ENCODE measurements at places on chromosomes 7 and 10.
A peak's percentile ranks its signal among the peaks of the same experiment; 100 is the strongest.

- DNase-seq = no peak
Observed at GRCh38 chr7:32881074-32881982, 10.2 kb downstream of the KBTBD2 start.

- no peak for DNase-seq
Observed at GRCh38 chr10:97169063-97169462, 16.7 kb downstream of the SLIT1 start.

DNA sequence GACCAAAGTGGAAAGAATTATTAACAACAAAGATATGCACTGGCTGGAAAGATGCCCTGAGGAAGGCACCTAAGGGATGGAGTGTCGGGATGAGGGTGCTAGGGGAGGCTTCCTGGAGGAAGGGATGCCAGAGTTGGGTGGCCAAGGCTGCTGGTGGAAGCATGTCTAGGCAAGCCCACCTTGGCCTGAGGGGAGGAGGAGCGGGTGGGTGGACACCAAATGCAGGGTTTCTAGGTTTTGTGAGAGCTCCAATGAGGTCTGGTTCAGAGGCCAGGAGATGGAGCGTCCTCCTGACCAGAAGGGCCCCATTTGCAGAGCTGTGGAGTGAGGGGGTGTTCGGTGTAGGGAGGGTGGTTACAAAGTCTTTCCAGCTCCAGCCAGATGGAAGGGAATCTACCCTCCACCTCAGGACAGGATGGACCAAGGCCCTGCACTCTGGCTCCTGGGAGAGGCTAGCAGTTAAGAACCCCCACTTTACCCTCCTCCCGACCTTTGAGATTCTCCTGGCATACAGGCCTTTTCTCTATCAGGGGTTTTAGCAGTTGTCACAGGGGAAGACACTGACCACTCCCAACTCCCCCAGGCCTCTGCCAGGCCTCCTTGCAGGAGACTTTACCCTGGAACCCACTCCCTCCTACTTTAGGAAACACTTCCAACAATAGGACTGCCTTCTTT lies 3.0 kb upstream of the DDIT4 start:
- DNase-seq = no peak

GRCh38 chr10:96292971-96293920 lies 11.0 kb upstream of the DNTT start:
- DNase-seq = peak; percentile 61

- DNase-seq = peak; percentile 56
Observed at GRCh38 chr10:123380491-123381085, 226.4 kb downstream of the BUB3 start.

DNA sequence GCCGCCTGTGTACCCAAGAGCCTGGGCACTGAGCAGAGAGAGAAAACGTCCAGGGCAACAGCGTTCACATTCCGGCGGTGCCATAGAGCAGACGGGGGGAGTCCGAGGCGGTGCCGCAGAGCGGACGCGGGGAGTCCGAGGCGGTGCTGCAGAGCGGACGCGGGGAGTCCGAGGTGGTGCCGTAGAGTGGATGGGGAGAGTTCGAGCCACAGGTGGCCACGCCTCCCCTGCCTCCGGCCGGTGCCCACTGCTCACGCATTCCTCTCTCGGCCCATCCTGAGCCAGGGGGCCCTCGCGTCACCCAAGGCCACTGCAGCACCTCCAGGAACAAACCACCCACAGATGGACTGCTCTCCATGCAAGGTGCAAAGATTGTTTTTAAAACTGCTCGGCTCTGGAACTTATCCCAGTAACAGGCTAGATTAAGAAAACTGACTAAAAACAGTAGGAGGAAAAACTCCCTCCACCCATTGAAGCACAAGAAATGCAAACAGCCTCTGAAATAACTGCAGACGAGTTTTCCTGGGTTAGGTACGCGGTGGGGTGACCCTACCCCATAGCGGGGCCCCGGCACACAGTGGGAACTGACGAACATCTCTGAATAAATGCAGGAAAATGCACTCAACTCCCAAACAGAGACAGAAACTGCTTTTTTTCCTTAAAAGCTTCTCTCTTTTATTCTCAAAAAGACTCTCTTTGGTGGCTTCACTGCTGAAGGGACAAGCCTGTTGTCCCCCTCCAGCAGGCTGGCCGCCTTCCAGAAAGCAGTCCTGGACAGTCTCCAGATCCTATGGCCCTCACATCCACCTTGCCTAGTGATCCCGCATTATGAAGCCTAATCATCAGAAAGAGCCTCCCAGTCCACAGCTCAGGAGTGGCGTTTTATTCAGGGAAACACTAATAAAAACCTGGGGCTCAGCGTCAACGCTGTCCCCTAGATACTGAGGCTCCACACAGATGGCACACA lies 55.9 kb downstream of the DIP2C start:
- no peak for DNase-seq

- DNase-seq = no peak
Observed at GRCh38 chr7:36013246-36014014, 139.6 kb upstream of the EEPD1 start.

- peak; percentile 59 for DNase-seq
Observed at GRCh38 chr7:55439627-55440026, 74.5 kb downstream of the LANCL2 start.

DNA sequence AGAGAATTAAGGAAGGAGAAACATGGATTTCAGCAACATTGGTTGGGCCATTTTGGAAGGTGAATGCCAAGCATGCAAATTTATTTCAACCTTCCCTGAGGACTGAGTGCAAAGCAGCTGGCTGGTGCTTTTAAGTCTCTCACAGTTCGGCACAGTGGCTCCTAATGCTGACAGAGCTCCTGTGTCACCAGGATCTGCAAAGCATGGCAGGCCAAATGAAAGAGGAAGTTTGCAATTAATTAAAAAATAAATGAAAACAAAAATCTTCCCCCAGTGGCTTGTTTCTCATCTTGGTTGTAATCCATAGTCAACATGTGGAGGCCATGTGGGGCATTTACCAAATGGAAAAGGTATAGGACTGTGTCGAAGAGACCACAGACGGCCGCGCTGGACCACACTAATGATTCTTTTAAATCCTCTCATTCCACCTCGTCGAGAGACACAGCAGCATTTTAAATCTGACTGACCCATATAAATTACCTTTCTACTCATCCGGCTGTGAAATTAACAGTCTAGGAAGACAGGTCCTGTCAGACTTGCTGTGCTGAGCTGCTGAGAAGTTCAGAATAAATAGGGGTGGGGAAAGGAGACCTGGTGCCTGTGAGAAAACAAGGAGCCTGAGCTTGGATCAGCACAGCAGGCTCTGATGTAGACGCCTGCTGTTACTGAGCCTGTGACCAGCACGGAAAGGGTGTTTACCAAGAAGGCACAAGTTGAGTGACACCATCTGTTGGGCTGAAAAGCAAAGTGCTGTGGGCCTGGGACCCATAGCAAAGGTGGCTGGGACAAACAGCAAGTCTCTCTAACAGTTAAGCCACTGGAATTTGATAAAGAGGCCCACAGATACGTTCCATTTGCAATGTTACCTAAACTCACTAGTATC lies 136.0 kb upstream of the COL1A2 start:
- no peak for DNase-seq

DNA sequence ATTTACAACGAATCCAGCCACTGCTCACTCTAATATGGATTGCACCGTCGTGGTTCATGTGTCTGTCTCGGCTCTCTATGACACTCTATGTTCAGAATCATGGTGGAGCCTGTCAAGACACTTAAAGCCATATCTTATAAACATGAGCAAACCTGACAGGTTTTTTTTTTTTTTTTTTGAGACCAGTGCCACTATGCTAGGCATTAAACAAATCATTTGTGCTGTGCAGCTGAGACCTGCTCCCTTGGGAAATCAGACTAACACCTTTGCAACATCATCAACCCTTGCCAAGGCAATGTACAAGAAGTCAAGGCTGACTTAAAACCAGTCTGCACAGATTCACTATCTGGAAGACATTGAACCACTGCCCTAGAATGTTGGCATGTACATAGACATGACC lies 181.2 kb upstream of the ANK3 start:
- DNase-seq = peak; percentile 27

DNA sequence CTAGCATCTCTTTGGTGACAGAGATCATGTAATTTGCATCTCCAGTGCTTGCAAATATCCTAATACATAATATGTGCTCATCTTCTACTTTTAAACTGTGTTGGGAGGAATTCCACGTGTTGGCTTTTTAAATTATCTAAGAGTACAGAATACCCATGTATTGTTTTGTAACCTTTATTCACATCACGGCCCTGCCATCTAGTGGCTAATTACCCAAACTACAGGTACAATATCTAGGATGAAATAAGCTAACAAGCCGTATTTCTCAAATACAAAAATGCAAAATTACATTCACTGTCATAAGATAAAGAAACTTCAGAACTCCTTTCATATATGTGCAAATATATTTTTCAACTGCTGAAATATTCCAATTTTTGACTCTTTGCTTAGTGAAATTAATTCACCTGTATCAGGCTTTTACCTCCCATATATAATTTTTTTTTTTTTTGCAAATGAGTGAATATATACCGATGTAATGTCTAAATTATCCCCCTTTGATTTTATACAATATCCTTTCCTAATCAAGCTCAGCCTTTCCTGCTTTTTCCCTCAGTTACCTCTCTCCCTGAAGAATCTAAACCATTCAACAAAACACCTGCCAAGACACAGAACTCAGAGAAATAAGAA lies 30.3 kb upstream of the LSM8 start:
- DNase-seq = no peak

DNA sequence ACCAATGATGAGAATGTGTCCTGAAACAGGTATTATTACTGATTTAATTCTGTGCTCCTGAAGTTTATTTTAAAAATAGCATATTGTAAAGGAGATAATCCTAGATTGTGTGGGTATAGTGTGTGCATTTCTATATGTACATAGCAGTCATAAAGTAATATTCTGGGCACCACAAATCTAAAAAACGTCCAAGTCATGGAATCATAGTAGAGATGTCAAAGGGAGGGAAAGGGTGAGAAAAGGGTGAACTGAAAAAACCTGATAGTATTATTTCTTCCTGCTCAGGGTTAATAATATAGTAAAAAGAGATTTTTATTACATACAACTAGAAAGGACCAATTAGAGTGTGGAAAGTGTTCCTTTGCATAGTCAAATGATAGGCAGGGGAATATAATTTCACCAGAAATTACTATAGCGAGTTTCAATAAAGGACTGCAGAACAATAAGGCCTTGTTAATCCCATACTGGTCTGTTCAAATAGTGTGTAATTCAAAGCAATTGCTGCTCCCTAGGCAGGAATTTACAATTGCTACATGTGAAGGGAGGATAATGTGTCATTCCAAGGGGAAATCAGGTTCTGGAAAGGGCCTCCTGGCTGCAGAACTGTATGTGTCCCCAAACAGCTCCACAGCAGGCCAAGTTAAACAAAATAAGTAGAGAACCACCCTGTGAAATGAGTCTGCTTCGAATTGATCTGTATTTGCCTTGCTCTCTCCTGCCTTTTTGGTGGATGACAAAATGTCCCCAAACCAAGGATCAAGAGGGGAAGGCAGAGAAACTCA lies 42.5 kb upstream of the KMT2E start:
- no peak for DNase-seq

DNA sequence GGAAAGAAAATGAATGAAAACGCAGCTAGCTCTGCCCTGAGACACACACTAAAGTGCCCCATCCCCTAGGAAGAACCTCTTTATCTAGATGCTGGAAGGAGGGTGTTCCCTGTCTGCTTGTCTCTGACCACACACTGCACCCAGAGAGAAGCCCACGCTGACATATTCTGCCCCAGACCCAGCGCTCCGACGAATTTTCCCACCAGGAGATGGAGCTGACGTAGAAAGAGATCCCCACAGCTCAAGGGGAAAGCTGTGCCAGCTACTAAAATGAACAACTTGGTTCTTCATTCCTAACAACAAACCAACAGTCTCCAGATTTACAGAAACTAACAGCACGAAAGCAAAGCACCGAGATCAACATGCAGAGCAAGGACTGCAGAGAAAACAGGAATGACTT lies 73.3 kb downstream of the KIAA1549 start:
- peak; percentile 44 for DNase-seq

DNA sequence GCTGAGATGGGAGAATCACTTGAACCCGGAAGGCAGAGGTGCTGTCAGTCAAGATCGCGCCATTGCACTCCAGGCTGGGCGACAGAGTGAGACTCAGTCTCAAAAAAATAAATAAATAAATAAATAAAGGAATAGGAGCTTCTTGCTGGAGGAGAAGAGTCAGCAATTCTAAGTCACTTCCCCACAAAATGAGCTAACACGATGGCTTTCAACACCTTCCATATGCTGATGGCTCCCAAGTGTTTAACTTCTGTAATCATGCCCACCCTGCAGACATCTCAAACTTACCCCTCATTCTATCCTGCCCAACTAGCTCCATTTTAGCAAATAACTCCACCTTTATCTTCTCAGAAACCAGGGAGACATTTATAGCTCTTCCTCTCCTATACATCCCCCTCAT lies 21.2 kb downstream of the PSAP start:
- DNase-seq = no peak

GRCh38 chr10:73591935-73592699 lies 975 bp upstream of the USP54 start:
- DNase-seq = peak; percentile 92

- no peak for DNase-seq
Observed at GRCh38 chr10:20247891-20248708, 431.9 kb downstream of the PLXDC2 start.

DNA sequence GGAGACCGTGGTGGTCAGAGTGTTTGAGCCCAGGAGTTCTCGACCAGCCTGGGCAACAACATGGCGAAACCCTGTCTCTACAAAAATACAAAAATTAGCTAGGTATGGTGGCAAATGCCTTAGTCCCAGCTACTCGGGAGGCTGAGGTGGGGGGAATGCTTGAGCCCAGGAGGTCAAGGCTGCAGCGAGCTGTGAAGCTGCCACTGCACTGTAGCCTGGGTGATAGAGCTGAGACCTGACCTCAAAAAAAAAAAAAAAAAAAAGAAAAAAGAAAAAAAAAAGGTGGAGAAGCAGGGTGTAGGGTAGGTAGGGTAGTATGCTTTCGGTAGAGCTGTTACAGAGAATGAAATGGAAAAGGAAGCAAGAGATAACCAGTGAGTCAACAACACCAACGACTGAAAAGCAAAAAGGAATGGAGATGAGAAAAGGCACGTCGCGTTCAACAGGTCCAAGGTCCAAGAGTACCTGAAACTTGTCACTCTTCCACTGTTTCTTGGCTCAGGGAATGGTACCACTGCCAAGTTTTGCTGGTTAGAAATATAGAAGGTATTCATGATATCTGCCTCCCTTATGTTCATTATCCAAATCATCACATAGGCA lies 4.3 kb upstream of the RSBN1L start:
- DNase-seq = no peak

GRCh38 chr7:19705663-19706062 lies 3.2 kb downstream of the POLR1F start:
- DNase-seq = no peak

- DNase-seq = no peak
Observed at GRCh38 chr10:116542007-116542677, 3.6 kb upstream of the PNLIP start.
